ENCODE measurements at places on chromosomes 7 and 10.

GRCh38 chr7:157467496-157468212 is 130.8 kb downstream of the DNAJB6 start:
- DNase-seq: no peak

DNA sequence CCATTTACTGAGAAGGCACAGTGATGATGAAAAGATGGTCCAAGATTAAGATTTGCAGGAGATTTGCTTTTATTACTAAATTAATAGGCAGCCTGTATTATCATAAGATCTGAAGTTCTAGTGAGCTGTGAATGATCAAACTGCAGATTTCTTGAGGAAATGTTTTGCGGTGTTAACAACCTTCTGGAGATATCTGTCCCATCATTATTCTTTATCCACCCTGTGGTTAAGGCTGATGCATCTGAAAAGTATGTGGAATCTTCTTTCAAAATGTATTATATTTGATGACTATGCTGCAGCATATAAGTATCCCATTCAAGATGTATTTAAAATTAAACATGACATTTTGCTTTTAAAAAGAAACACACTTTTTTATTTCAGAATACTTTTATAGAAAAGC is 150.3 kb downstream of the POLR1F start:
- no peak for DNase-seq

DNA sequence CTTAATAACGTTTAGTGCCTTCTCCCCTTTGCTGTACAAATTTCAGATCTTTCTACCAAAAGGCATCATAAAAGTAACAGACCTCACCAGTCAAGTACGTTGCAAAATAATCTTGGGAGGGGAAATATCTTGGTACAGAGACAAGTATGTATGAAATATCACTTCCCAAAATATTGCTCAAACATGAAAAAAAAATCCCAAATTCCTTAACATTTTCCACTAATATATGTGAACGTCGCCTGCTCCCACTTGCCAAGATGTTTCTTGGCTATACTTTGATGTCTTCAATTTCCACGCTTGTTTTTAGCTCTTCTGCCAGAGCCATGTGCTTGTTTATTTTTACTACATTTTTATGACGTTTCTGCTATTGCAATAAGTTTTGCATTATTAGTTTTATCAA is 223.5 kb downstream of the PLXNA4 start:
- no peak for DNase-seq

DNA sequence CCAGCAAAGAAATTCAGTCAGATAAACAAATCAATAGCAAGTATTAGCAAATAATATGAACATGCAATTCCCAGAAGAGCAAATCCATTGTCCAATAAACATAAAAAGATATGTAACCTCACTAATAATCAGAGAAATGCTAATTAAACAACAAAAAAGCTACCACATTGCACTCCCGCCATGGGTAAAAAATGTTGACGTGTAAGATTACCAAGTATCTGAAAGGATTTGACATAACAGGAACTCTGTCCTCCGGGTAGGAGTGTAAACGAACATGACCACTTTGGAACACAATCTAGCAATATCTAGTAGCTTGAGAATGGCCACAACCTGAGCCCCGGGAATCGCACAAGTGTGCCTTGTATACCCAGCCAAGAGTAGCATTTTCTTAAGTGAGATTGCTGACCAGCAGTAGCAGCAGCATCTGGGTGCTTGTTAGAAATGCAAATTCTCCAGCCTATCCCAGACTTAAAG is 31.6 kb downstream of the DYDC1 start:
- no peak for DNase-seq

DNA sequence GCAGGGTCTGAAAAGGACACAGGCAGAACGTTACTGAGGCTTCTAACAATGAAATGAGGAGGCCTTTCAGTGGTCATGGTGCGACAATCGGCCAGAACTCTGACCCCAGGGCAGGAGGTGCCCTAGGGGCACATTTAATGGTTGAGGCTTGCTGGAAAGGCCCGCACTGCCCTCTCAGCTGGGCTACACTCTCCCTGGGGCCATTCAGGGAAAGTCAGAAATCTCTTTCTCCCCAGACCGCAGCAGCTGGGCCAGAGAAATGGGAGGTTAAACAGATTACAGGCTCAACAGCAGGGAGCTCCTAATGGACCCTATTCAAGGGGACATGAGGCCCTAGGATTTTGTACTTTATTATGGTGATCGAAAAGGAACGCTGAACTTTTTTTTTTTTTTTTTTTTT is 85.6 kb upstream of the FGFR2 start:
- DNase-seq: no peak
